ENCODE measurements at places on chromosomes 16 and 17.

GRCh38 chr17:66169839-66170238, 22.1 kb downstream of the CEP112 start:
- no peak for DNase-seq

DNA sequence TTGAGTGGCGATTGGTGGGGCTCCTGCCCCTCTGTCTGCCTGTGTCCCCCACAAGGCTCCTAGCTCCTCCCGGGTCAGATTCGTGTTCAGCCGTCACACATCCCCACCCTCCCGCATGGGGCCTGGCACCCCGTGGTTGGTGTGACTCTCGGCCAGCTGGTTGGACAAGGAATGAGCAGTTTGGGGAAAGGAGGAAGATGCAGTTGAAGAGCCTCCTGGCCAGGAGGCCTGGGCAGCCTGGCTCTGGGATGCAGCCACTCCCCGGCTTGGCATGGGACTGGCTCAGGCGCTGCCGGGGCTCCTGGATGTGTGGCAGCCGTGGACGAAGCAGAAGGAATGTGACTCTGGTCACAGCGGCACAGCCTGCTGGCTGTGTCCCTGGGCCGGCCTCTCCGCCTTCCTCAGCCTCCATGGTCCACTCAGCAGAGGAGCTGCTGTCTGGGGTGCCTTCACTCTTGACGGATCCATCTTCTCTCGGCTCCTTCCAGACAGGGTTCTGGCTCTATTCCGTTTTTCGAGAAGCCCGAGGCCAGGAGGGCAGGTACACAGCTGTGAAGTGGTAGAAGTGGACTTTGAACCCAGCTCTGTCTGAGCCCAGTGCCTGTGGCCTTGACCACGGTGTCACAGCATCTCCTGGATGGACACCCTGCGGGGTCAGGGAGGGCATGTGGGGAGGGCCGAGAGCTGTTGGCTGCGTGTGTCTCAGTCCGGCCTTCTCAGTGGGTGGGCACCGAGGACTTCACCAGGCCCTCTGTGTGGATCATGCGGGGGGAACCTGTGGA, 2.1 kb downstream of the TRAF7 start:
- no peak for DNase-seq

DNA sequence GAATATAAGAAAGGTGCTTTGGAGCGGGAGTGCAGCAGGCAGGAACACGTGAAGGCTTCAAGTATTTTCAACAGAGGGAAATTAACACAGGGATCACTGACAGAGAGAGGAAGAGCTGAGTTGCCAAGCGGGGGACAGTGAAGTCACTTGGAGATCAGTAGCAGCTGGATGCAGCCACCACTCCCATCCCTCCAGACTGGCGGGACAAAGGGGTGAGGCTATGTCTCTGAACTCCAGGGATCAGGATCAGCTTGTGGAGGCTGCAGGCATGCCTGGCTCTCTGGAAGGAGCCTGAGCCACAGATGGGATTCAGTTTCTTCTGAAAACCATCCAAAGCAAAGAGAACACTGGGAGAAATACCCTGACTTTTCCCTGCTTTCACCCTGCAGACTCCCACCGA, 113.7 kb upstream of the IRX3 start:
- DNase-seq, result no peak

DNA sequence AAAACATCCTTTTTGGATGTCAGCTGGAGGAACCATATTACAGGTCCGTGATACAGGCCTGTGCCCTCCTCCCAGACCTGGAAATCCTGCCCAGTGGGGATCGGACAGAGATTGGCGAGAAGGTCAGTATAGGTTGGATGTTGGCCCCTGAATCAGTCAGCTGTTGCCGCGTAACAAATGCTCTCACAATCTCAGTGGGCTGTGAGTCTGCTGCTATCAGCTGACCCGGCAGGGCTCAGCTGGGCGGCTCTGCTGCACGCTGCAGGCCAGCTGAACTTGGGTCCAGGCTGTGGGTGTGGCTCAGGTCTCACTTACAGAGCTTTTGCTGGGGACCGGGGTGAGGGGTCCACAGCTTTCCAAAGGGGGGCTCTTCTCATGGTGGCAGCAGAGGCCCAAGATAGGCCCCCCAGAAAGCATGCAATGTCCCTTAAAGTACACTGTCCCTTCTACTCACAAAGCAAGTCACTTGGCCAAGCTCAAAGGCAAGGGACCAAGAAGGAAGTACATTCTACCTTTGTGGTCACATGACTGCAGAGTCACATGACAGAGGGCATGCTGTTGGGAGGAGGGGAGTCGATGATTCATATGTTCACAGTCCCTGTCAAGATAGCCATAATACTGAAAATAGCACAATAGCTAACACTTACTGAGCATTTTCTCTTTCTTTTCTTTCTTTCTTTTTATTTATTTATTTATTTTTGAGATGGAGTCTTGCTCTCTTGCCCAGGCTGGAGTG, 134.2 kb downstream of the ABCC1 start:
- no peak for DNase-seq

GRCh38 chr17:81385320-81386111, 9.7 kb upstream of the BAHCC1 start:
- DNase-seq, result no peak

DNA sequence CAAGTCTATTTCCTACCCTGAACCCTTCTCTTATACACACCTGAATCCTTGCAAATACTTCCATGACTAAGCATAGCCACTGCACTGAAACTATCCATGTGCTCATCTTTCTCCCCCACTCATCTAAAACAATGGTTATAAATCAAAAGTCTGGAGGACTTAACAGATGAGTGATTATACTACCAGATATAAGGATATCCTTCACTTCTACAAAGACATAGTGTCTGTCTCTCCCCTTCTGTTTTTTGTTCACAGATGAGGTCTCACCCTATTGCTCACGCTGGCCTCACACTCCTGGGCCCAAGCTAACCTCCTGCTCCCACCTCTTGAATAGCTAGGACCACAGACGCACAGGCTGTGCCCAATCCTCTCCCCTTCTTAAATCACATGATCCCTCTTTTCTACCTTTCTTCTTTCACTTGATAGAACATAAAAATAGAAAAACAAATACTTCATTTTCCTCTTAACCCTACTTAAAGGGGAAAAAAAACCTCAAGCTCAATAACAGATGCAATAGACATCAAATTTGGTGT, 19.2 kb downstream of the CEP112 start:
- no peak for DNase-seq

DNA sequence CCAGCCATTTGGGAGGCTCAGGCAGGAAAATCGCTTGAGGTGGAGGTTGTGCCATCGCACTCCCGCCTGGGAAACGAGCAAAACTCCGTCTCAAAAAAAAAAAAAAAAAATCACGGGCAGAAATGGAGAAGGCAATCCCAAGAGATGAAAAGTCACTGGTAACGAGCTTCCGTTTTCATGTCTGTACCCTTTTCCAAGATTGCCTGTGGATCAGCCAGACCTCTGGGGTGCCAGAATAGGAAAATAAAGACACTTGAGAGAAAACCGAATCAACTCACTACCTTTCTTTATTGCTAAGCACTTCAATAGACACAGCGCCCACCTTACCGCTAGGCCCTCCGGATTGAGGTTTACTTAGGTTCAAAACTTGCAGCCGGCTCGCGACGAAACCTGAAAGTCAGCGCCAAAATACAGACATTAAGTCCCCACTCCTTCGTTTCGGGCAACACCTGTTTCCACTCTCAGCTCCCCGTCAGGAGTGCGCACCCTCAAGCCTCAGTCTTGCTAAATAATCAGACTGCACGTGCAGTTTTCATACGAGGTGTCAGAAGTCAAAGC, 970 bp upstream of the TRAF7 start:
- no peak for DNase-seq

DNA sequence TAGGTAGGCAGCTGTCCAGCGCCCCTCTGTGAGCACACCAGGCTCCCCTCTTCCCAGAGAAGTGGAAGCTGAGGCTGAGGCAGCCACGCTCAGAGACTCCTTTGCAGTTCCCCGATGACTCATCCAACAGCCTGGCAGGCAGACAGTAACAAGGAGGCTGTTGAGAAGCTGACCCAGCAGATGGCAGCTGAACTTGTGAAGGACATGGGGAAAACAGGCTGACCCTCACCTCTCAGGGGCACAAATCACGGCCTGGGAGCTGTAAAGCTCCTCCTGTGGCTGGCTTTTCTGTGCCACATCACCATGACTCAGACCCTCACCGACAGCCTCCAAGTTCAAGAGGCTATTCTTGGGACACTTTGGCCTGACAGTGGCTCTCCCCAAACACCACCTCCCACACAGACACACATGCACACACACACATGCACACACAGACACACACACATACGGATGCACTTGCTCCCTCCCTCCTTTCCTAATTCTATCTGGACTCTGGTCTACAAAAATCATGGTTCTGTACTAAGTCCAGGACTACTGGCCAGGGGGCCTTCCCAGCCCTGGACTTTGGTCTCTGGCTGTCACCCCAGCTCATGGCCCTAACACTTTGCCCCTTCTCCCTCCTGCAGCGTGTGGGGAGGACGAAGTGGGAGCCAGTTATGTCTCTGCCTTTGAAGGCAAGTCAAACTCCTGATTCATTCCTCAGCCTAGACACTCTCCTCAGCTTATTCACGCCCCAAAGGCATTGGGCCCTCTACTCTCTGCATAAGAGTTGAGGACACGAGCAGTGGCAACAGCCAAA, 23.2 kb downstream of the MAP3K14 start:
- peak; percentile 37 for DNase-seq

Data from GM13976 (cell line).